ENCODE measurements at places on chromosomes 7 and 10.

GRCh38 chr7:997404-998395 is 14.7 kb downstream of the CYP2W1 start:
- DNase-seq, result no peak

DNA sequence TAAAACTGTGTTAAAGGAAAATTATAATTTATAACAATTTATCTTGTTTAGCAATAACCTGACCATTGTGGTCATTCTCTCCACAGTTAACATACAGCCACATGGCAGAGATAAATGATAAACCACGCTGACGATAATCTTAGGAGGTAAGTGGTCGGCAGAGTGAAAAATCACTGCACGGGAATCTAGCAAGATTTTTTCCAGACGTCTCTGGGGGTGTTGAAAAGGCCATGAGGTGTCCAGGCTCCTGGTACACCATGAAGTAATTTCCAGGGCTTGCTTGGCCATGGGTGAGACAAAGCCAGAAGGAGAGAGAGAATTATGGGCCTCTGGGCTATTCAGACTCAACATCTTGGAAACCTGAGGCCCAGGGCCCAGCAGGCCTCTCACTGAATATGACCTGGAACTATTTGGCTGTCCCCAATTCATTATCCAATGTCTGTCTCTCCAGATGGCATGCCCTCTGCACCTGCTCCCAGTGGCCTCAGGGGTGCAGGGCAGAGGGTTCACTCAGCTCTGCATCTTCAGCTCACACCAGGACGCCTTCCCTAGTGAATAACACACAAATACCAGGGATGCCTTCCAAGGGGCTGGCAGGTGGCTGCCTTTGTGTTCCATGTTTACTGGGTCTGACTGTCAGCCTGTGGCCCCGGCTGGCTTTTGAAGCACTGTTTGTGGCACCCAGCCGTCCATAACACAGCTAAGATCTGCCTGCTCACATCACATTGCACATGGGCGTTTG is 590.4 kb upstream of the PFKP start:
- no peak for DNase-seq

GRCh38 chr10:126979311-126979710 is 74.1 kb downstream of the DOCK1 start:
- DNase-seq, result no peak

DNA sequence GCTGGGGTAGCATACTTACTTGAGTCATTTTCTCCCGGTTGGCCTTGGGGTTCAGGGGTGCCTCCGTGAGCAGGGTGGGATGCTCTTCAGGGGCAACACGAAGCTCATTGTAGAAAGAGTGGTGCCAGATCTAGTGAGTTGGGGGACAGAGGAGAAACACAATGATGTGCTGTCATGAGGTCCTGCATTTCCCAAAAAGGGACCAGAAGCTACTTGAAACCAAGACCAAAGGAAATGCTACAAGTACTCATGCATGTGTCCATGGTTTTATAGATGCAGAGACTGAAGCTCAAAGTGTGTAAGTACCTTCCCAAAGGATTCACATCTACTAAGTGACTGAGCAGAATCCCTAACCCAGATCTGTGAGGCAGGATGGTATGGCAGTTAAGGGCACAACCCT is 8.8 kb downstream of the ACTA2 start:
- no peak for DNase-seq

DNA sequence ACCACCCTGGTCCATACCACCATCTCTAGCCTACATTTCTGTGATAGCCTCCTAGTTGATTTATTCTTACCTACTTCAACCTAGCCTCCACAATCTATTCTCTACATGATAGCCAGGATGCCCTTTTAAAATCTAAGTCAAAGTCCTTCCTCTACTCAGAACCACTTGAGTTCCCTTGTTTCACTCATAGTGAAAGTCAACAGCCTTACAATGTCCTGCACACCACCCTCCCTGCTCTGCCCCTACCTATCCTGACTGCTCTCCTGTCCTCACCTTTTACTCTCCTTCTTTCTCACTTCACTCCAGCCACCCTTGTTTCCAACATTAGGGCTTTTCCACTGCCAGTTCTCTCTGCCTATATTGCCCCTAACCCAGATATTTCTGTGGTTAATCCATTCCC is 146.7 kb downstream of the GRM3 start:
- no peak for DNase-seq

DNA sequence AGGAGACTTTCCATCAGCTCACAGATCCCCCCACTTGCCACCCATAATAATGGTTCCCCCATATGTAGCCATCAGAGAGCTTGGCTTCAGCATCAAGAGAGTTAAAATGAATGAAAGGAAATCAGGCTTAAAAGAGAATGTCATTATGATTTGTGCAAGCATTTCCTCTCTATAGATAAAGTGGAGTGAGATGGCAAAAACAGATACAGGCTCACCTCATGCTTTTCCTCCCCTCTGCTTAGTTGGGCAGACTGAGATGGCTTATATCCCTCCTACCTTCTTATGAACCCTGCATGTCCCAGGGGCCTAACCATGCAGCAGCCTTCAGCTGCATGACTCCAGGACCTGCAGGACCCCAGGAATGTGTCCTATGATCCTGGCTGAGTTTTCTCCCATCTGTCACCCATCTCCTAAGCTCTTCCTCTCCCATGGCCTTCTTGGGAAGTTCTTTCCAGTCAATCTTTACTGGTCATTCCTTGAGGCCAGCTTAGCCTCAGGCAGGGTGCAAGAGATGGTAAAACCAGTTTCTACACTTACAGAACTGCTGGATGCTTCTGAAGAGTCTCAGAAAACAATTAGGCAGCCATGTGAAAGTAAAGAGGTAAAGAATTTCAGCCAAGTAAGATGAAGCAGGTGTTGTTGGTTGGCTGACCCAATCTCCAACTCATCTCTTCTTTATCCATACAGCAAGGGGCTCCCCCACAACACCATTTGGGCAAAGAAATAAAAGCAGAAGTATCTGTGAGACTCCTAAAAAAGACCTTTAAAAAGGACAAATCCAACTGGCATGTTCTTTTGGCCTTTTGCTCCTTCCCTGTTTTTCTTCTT is 159.7 kb downstream of the RTKN2 start:
- DNase-seq, result no peak

Measured in GM12891 (cell line).